ENCODE measurements at places on chromosomes 6 and 20.

- DNase-seq = no peak
These were observed 132.2 kb upstream of the TNFAIP3 start for GRCh38 chr6:137734875-137735182.

GRCh38 chr6:108502832-108503231 is 57.9 kb upstream of the FOXO3 start:
- no peak for DNase-seq

GRCh38 chr6:170451762-170452651 is 101.1 kb downstream of the PSMB1 start:
- no peak for DNase-seq

- DNase-seq = no peak
These were observed 61.8 kb downstream of the TULP4 start for GRCh38 chr6:158374020-158374419.

GRCh38 chr6:28205879-28206278 is 19.2 kb upstream of the ZSCAN9 start:
- no peak for DNase-seq

DNA sequence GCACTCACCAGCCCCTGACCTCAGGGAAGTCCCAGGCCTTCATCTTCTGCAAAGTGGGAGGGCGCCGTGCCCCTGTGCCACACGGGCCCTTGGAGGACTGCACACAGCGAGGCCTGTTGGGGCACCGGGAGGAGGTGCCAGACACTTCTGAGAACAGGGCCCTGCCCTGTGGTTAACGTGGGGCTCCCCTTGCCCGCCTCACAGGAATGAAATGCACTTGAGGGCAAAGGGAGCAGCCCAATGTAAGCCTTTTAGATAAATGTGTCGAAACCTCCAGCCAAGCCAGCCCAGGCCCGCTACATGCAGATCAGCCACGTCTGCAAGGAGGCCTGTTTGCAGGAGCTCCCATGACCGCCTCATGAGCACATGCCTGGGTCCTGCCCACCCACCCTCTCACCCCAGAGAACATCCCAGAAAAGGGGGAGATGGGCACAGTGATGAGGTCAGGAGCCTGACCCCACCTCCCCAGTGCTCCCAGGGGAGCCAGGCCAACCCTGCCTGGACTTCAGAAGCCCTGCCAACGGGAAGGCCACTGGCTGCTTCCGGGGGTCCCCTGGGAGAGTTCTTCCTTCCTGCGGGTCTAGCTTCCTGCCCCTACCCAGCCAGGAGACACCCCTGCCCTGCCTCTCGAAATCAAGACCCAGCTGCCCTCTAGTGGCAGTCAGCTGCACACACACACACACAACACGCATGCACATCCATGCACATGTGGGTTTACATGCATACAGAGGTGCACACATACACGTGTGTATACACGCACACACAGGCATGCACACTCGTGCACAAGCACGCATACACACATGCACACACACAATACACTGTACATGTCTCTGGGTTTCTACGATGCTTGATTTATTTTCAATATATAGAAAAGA is 178.7 kb downstream of the TAF4 start:
- no peak for DNase-seq

- no peak for DNase-seq
These were observed 631 bp downstream of the PLCB1 start for GRCh38 chr20:8132484-8133309.

DNA sequence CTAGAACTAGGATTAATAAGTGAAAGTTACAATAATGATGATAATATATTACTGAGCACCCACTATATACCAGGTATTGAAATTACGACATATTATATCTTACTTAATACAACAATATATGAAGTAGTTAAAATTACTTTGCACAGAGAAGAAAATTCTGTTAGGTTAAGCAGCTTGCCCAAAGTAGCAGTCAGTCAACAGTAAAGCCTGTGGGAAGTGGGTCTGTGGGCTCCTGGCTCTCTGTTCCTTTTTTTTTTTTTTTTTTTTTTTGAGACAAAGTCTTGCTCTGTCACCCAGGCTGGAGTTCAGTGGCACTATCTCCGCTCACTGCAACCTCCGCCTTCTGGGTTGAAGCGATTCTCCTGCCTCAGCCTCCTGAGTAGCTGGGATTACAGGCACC is 4.8 kb upstream of the GTF2H4 start:
- DNase-seq = no peak

GRCh38 chr6:21772884-21773575 is 179.5 kb downstream of the SOX4 start:
- no peak for DNase-seq
